ENCODE measurements at places on chromosomes 3 and 15. TPM values are rescaled to one million over a fixed set of nuclear protein-coding genes. Genes with fewer than 3 reads are reported as not detected.

NRROS gene
- 47.8 TPM for total RNA-seq

SLC4A7 gene
- total RNA-seq: 57.5 TPM

SHF gene
- total RNA-seq: 4.5 TPM

LAMB2 gene
- not detected for total RNA-seq

AQR gene
- total RNA-seq: 38.2 TPM

TTLL13 gene
- total RNA-seq: 1.1 TPM

CGNL1 gene
- not detected for total RNA-seq

STRA6 gene
- 1.3 TPM for total RNA-seq

PTX3 gene
- total RNA-seq: not detected

GRCh38 chr15:71312731-71313460 is 197.6 kb downstream of the THSD4 start:
- H3K4me1 ChIP-seq: no peaks in the 10 kb centered on the region
- H3K27me3 ChIP-seq: no peaks in the 10 kb centered on the region
- DNase-seq: no peak
- no peak overlapping the region for H3K4me3 ChIP-seq
- no peaks in the 10 kb centered on the region for H3K36me3 ChIP-seq
- H3K27ac ChIP-seq: no peak overlapping the region

DNA sequence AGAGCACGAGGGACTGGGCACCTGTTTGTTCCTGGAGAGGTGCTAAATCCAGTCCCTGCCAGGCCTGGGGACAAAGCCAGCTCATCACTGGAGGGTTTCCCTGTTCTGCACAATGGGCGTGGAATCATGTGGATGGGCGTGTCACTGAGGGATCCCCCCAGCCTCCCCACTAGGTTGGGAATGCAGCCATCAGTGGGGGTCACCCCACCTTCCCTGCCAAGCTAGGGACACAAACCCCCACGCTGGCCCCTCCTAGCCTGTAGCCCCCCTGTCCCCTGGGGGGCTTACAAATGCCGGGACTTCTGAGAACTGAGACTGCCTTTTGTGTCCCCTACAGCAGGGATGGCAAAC is 61.9 kb downstream of the NSMCE3 start:
- peaks cover 31% of the 10 kb centered on the region for H3K27me3 ChIP-seq
- no peak overlapping the region for H3K27ac ChIP-seq
- H3K36me3 ChIP-seq: no peaks in the 10 kb centered on the region
- DNase-seq: no peak
- H3K4me3 ChIP-seq: no peak overlapping the region
- H3K4me1 ChIP-seq: peaks cover 1% of the 10 kb centered on the region

- no peak overlapping the region for H3K4me3 ChIP-seq
- no peaks in the 10 kb centered on the region for H3K36me3 ChIP-seq
- H3K4me1 ChIP-seq: peaks cover 3% of the 10 kb centered on the region
Measured at GRCh38 chr3:122961146-122961545, 66.4 kb downstream of the SEMA5B start.

DNA sequence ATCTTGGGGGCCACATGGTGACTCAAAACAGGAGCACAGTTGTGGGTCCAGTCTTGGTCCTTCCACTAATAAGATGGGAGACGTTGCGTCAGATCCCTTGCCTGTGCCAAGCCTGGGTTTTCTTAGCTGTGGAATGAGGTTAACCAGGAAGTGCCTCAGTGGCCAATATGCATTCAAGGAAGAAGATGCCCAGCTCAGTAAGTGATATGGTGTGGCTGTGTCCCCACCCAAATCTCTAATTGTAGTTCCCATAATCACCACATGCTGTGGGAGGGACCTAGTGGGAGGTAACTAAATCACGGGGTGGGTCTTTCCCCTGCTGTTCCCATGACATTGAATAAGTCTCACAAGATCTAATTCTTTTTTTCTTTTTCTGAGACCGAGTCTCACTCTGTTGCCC is 6.4 kb downstream of the ALG1L2 start:
- peaks cover 5% of the 10 kb centered on the region for H3K27me3 ChIP-seq
- H3K27ac ChIP-seq: no peak overlapping the region
- DNase-seq: no peak

GRCh38 chr3:37989821-37990480 is 635 bp upstream of the VILL start:
- no peaks in the 10 kb centered on the region for H3K27me3 ChIP-seq
- no peak overlapping the region for H3K4me3 ChIP-seq
- no peak for DNase-seq
- peaks cover 15% of the 10 kb centered on the region for H3K4me1 ChIP-seq
- no peak overlapping the region for H3K27ac ChIP-seq
- no peaks in the 10 kb centered on the region for H3K36me3 ChIP-seq

DNA sequence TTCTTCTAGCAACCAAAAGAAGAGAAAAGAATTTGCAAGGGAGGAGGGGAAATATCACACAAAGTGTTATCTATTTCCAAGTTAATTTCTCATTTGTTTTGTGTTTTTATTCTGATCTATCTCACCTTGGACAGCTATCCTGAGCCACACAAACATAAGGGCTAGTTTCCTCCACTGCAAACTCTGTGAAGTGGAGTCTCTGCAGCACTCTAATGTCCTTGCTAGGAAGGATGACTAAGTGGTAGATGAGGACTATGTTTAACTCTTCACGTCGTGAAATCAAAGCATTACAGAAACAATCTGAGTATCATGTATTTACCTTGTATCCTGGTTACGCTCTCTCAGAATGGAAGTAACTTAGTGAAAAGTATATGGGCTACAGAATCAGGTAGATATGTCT is 33.9 kb upstream of the CHRM5 start:
- DNase-seq: no peak
- no peaks in the 10 kb centered on the region for H3K4me1 ChIP-seq
- H3K27me3 ChIP-seq: no peaks in the 10 kb centered on the region
- H3K27ac ChIP-seq: no peak overlapping the region
- H3K36me3 ChIP-seq: no peaks in the 10 kb centered on the region

DNA sequence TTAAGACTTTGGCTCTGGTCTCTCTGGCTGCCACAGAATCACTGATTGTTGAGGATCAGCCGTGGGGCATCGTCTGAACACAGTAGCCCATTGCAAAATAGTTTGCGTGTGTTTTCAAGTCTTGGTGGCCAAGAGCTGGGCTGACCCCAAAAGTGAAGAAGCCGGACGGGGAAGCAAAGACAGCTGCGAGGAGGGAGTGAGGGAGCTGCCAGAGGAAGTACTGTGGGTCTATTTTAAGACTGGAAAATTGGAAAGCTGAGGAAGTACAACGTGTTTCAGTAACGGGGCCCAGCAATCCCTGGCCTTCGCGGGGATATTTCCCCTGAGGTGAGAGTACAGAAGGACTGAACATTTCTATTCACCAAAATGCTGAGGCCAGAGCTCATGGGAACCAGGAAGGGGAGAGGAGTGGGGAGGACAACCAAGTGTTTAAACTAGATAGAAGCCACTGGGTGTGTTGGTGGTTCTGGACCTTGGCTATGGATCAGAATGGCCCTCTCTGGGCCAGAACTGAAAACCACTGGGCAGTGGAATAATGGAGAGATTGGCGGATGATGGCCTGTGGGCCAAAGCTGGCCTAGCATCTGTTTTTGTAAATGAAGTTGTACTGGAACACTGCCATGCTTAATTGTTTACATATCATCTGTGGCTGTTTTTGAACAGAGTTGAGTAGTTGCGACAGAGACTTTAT is 34.1 kb upstream of the LIMD1 start:
- no peak for DNase-seq
- H3K27me3 ChIP-seq: no peaks in the 10 kb centered on the region
- no peak overlapping the region for H3K4me3 ChIP-seq

DNA sequence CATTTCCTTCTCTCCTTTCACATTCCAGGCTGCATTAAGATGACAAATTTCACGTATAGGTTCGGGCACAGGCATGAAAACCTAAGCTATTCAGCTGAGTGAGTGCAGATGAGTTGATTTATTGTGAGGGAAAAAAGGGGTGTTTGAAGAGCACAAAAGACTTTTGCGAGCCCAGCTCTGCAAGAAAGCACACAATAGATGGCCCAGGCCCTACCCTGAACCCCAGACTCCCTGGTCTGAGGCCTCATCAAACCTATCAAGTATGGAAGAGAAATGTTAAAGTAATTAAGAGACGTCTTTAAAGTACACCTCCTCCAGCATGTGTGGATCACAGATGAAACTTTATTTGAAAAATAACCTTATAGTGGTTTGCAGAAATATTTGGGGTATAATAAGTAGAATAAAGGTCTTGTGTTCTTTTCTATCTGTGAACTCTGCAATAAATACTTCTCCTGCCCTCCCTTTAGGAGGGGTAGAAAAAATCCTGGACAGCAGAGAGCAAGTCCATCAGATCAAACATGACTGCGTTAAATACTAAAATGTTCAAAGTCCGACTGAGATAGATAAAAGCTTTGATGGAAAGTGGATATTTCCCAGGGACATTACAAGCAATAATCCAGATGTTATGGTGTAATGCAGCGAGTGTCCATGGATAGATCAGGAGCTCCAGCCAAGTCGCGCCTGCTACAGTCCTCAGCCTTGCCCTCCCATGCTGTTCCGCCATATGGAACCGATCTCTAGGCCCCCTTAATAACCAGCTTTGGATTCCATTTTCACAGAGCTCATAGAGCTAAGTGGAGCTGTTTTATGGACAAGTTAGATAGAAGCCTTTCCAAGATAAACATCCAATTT is 121.5 kb downstream of the MCTP2 start:
- H3K27me3 ChIP-seq: no peaks in the 10 kb centered on the region
- peaks cover 2% of the 10 kb centered on the region for H3K4me1 ChIP-seq
- no peak overlapping the region for H3K4me3 ChIP-seq
- H3K27ac ChIP-seq: no peak overlapping the region
- H3K36me3 ChIP-seq: peaks cover 43% of the 10 kb centered on the region

GRCh38 chr3:171122240-171122639 is 95.7 kb upstream of the SLC2A2 start:
- no peak for DNase-seq
- H3K27ac ChIP-seq: no peak overlapping the region
- no peaks in the 10 kb centered on the region for H3K4me1 ChIP-seq
- H3K4me3 ChIP-seq: no peak overlapping the region

DNA sequence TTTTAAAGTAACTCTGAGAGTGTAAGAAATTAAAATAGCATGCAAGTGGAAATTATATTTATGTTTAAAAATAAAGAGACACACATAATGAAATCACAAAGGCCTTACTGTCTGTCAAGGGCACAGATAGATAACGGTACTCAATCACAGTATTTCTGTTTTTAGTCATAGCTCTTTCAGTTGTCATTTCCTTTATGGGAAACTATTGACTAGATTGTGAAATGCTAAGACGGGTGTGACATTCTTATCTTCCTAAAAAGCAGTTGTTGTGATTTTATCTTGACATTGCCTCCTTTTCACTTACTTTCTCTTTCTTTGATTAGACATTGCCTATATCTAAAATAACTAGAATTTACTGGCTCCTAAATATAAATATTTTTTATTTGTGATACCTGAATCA is 100.1 kb upstream of the PLSCR5 start:
- DNase-seq: no peak
- no peak overlapping the region for H3K27ac ChIP-seq
- no peaks in the 10 kb centered on the region for H3K36me3 ChIP-seq
- no peak overlapping the region for H3K4me3 ChIP-seq
- no peaks in the 10 kb centered on the region for H3K4me1 ChIP-seq

DNA sequence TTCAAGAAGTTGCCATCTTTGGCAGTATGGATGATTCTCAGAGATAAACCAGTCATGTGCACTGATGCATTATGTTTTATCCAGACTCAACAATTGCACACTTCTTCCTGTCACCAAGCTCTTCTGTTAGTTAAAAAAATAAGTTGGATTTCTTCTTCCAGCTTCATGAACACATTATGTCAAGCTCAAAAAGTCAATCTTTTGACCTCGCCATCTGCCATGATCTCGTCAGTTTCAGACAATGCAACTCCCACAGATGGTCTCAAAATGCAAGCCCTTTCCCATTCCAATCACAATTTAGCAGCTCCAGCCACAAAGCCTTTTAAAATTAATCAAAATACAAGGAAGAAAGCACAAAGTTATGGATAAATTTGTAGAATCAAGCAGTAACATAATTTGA is 42.8 kb downstream of the TFDP2 start:
- no peak overlapping the region for H3K4me3 ChIP-seq

DNA sequence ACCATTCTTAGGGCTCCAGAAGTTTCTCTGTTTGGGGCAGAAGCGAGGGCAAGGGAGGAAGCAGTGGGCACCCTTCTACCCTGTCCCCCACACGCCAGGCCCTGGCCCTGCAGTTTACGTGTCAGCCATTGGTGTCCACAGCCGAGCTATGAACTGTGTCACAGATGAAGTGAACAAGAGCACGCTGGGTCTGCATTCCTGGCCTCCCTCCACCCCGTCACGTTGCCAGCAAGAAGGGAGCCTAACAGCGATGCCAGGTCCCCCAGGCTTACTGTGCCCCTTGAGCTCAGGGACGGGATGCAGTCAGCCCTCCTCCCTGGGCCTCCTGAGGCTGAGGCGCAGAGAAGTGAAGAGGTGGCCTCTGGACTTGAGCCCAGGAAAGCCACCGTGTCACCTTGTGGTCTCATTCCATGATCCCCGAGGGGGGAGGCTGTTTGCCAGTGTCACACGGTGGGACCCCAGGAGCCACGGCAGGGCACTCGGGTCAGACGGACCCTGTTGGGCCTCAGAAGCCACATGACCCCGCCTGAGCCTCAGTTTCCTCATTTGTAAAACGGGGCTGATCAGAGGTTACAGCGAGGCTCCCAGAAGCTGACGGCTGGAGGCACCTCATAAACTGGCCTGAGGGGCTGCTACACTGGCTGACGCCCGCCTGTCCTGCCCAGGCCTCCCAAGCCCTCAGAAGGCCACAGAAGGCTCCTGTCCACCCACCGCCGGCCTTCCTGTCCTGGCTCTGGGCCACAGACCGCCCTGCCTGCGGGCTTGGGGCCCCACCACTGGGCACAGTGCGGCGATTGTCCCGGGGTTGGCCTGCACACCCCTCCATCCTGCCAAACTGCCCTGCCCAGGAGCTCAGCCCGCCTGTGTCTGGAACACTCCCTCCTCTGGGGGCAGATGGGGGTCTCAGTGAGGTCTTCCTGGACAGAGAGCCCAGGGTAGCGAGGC is 18.6 kb downstream of the IQSEC1 start:
- H3K4me1 ChIP-seq: no peaks in the 10 kb centered on the region
- no peak overlapping the region for H3K4me3 ChIP-seq
- H3K36me3 ChIP-seq: no peaks in the 10 kb centered on the region
- H3K27ac ChIP-seq: no peak overlapping the region
- DNase-seq: no peak
- H3K27me3 ChIP-seq: no peaks in the 10 kb centered on the region

DNA sequence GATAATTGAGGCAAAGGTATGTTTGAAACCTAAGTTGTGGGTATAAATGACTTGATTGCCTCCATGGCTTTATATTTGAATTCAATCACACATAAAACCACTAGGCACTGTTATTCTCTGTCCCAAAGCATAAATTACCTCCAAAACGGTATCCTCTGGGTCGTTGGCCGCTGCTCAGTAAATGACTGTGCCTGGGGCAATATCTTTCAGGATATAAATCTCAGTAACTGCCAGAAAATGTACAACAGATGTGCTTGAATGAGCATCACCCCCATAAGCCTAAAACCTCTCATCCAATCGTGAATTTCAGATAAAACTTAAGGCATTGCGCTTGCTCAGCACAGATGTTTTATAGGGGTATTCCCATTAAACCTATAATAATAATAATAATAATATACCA is 19.0 kb upstream of the C3orf49 start:
- H3K4me3 ChIP-seq: no peak overlapping the region
- no peak for DNase-seq

GRCh38 chr15:37872661-37873060 is 61.8 kb upstream of the TMCO5A start:
- peaks cover 6% of the 10 kb centered on the region for H3K27me3 ChIP-seq
- H3K27ac ChIP-seq: no peak overlapping the region
- H3K36me3 ChIP-seq: no peaks in the 10 kb centered on the region
- H3K4me1 ChIP-seq: no peaks in the 10 kb centered on the region
- no peak for DNase-seq
- H3K4me3 ChIP-seq: no peak overlapping the region

GRCh38 chr3:159616234-159616825 is 372.3 kb upstream of the IL12A start:
- H3K4me3 ChIP-seq: no peak overlapping the region
- DNase-seq: no peak
- H3K4me1 ChIP-seq: no peaks in the 10 kb centered on the region
- H3K27me3 ChIP-seq: no peaks in the 10 kb centered on the region
- H3K36me3 ChIP-seq: no peaks in the 10 kb centered on the region
- no peak overlapping the region for H3K27ac ChIP-seq

Data from activated CD8-positive, alpha-beta memory T cell treated with anti-CD3 and anti-CD28 coated beads, Interleukin-2, amount 10 ng/mL, durations not matched to agents 7 days and 5 days (primary cell).